ENCODE measurements at places on chromosomes 7 and 10. TPM values are rescaled to one million over a fixed set of nuclear protein-coding genes. Genes with fewer than 3 reads are reported as not detected.

OR2A5 gene
- total RNA-seq, result not detected

ARMC3 gene
- total RNA-seq, result not detected

PAPOLB gene
- 0.14 TPM for total RNA-seq

PLCE1 gene
- 0.55 TPM for total RNA-seq

INSYN2A gene
- total RNA-seq, result 0.55 TPM

MYO3A gene
- total RNA-seq, result not detected

RARRES2 gene
- 46.9 TPM for total RNA-seq

ZSCAN25 gene
- 11.5 TPM for total RNA-seq

TYW1B gene
- 1.3 TPM for total RNA-seq

ASB10 gene
- not detected for total RNA-seq
